ENCODE measurements at places on chromosomes 3 and 15.

DNA sequence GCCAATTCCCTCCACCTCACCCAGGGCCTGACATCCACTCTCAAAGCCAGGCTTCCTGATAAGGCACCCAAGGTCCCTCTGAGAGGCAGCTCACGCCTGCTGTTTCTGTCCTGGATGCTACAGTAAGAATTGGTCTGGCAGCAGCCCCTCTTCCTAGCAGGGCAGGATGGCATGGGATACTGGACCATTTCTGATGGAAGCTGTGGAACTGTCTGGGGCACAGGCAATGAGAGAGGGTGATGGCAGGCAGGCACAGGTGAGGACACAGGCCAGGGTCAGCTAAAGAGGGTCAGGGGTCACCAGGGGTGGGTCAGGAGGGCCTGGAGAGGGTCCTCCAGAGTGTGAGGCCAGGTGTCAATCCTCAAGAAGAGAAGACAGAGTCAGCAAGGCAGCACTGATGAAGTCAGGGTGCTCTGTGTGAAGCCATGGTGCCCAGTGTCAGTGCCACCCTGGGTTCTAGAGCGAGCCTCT is 41.9 kb upstream of the SLC41A3 start:
- DNase-seq: no peak

DNA sequence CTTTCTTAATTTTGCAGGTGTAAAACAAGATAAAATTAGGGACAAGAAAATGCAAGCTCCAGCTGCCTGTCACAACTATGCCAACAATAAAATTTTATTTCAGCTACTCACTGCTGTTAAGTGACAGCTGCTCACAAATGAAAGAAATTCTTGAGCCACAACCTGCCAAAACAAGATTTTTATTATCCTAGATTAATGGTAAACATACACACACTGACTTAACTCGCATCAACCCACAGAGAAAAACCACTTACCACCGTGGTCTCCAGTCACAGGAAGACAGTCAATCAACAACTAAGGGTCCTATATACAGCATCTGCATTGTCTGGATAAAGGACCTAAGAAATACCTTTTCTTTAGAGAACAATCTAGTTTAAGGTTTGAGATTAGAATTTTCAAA is 31.3 kb downstream of the EFL1 start:
- DNase-seq: peak; percentile 8

- no peak for DNase-seq
Observed at GRCh38 chr3:34511891-34512290, 713.5 kb downstream of the PDCD6IP start.

DNA sequence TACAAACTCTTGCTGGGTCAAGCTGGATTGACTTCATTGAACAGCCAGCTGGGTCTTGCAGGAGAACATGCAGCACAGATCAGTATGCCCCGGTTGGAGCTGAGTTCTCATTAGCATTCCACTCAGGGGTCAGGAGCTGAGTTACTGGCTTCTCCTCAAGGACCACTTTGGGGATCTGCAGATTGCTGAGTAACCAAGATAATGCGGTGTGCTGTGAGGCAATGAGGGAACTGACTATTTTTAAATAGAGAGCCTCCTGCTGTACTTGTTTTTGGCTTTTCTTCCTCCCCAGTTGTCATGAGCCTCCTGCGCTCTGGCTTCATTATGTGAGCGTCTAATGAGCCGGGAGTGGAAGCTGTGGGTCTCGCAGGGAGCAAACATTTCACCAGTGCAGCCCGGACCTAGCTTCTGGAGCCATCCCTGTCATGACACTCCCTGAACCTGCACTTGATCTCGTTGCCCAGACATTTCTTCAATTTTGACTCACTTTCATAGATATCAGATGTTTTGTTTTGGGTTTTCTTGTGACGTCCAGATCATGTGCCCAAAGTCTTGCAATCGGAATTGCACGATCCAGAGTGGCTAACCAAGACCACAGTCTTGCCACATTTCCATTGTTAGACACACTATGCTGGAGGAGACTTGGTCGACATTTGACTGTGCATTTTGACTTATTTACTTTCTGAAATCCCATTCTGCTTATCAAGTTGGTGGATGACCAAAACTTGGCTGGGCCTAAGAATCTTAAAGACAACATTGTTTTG is 327.2 kb downstream of the LRTM1 start:
- DNase-seq: peak; percentile 59

GRCh38 chr3:156655819-156656550 is 18.4 kb upstream of the TIPARP start:
- DNase-seq: no peak

DNA sequence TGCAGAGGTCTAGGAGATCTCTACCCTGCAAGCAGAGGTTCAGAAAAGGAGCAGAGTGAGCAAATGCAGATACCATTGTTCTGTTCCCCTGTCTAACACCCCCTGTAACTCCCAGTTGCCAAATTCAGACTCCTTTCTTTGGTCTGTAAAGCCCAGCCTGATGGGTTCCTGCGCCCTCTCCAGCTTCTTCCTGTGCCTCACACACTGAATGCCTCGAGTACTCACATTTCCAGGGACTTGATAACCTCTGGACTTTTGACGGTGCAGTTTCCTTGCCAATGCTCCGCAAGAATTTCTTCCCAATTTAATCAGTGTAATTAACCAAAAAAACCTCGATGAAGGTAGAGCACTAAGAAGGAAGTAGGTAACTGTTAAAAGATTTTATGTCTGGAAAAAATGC is 19.3 kb downstream of the PDE8A start:
- no peak for DNase-seq

DNA sequence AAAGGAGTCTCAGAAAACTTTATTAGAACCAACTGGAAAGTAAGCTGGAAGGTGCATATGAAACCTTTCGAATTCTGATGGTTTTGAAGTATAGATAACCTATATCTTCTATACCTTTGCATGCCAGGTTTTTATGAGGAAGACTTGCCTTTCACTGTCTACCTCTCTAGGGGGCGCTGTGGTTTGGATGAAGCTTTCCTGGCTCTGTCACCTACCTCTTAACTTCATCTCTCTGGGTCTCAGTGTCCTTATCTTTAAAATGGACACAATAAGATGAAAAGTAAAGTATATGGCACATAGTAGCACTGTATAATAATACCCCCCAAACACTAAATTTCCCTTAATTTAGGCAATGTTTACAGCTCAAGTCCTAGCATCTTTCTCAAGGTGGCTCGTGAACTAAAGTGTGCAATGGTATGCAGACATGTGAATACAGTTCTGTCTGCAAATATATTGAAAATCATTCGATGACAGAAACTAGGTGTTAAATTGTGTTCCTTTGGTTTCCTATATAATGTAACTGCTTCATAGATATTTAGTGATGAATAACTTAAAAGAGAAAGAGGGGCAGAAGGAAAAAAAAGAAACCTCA is 314.3 kb downstream of the CHST2 start:
- DNase-seq: no peak

GRCh38 chr15:68778876-68779275 is 41.8 kb downstream of the ANP32A start:
- no peak for DNase-seq

DNA sequence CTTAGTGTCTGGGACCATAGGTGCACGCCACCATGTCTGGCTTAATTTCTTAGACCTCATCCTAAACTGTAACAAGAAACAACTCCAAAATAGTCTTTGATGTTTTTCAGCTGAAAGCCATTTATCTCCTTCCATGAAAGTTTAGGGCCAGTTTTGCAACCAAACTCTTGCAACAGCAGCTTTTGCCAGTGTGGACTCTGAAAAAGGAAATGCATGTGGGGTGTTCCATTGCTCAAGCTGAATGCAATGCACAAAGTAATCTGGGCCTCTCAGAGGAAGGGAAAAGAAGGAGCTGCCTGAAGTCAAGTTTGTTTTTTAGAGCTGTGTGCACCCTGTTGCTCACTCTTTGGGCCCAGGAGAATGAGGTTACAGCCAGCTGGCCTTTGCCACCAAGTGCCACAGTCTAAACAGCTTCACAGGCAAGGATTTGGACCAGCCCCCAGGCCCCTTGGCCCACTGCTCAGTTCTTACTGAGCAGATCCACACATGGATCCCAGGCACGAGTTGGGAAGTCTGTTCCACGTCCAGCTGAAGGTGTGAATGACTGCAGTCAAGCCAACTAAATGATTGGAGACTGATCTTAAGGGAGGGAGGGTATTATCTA is 212.3 kb upstream of the LRRFIP2 start:
- no peak for DNase-seq

DNA sequence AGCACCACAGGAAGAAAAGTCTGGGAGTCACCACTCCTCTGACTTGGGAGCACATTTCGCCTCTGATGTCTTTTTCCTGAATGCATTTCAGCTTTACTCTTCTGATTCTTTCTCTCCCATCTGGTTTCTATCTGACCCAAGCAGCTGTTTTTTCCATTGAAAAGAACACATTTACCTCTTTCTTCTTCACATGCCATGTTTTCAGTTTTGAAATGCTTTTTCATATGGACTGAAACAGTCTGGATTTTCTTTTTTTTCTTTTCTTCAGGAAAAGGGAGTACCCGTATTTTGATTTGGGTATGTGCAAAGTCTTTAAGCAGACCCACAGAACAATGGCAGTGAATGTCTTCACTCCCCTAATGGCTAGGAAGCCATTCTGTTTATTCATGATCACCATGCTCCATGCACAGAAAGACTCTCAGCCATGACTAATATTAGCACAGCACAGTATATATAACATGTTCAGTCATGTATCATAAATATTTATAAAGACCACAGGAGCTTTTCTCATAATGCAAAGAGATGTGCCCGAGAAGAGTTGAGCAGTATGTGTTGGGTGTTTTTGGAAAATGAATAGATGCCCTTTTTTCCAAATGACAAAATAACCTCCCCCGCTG is 82.7 kb upstream of the LRIG1 start:
- DNase-seq: no peak

DNA sequence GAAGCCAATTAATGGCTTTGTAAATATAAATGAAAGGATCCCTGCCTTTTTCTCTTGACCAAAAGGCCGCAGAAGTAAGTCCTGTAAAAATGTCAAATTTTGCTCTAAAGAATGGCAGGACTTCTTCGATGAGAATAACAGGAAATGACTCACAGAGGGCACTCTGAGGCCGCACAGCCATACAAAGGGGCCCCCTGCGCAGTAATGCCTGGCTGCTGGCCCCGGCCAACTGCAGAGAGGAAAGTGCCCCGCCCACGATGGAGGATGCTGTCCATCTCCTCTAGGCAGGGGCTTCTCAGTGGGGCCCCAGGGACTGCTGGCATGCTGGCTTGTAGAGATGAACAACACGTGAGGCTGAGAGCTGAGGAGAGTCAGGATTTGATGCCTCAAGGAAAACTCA is 18.1 kb upstream of the SCN10A start:
- DNase-seq: peak; percentile 90

GRCh38 chr3:50262778-50263177 is 6.2 kb upstream of the SEMA3B start:
- no peak for DNase-seq

DNA sequence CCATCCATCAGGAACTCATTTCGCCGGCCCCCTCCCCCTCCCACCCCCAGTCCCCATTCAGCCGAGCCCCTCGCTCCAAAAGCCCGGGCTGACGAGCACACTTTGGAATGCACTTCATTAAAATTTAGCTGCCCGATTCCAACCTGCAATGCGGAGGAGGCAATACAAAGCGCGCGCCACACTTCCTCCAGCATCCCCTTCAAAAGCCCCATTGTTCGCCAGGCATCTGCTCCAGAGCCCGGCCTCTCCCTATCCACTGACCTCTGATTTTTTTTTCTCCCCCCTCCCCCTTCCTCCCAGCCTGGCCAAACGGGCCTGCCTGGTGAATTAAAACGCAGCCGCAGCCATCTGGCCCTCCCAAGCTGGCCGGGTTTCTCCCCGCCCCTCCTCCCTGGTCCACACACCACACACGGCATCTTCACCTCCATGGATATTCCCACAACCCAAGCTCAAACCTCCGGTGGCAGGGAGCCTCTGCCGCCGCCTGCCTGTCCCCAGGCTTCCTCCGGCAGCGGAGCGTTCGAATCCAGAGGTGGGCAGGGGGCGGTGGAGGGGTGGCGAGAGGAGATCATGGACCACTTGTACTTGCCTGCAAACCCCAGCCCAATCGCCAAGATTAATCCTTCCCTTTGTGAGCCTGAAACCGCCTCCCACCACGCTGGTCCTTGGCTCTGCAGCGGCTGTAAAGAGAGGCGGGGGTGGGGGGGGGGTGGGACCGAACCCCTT is 441.3 kb downstream of the MAGI1 start:
- peak; percentile 82 for DNase-seq

DNA sequence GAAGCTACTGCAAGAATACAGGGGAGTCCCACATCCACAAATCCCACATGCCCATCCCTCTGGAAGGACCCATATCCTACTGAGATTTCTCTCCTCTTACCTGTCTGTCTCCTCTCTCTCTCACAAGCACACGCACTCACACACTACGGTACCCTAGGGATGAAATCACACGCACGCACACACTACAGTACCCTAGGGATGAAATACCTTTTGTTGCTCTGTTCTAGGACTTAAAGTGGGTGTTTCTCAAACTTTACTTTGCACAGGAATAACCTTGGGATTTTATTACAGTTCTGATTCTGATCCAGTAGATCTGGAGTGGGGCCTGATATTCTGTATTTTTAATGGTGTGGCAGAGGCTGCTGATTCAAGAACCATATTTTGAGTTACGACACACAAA is 622.2 kb upstream of the ZNF385D start:
- no peak for DNase-seq

Data from astrocyte of the hippocampus (primary cell).